ENCODE measurements at places on chromosomes 6 and 20.
A peak's percentile ranks its signal among the peaks of the same experiment; 100 is the strongest.

GRCh38 chr20:20427227-20427864 is 59.4 kb downstream of the INSM1 start:
- no peak for DNase-seq

DNA sequence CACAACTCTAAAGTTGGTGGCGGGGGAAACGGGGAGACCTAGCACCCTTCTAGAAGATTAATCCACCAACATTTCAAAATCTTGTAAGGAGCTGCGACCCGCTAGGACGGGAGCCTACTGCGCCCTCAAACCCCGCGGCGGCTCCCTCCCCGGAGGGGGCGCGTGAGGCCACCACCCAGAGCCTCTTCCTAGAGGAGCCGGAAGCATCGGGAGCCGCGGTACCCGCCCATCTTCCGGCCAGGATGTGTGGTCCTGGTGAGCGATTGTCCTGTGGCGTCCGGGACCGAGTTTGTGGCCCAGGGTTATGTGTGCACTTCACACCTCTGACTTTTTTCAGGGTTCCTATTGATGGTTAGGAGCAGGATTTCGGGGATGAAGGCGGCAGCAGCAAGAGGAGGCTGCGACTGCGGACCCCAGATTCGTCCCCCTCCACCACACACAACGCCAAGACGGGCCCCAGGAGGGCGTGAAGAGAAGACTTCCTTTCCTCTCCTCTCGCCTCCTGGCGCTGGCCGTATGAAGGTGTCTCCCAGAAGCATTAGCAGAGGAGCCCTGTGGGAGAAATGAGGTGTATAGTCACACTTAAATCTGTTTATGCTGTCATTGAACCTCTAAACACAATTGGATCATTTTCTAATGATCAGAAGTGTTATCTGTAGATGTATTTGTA is 10.7 kb downstream of the ZNF165 start:
- DNase-seq: no peak

- DNase-seq: no peak
Measured at GRCh38 chr20:61311656-61312387, 59.8 kb downstream of the CDH4 start.

GRCh38 chr20:48846516-48847492 is 19.0 kb upstream of the PREX1 start:
- DNase-seq: no peak

- no peak for DNase-seq
Measured at GRCh38 chr6:127299522-127300240, 33.0 kb downstream of the RNF146 start.

- DNase-seq: no peak
Measured at GRCh38 chr6:7939184-7939863, 28.7 kb upstream of the TXNDC5 start.

GRCh38 chr20:44750081-44750805 is 4.6 kb downstream of the KCNK15 start:
- DNase-seq: no peak

DNA sequence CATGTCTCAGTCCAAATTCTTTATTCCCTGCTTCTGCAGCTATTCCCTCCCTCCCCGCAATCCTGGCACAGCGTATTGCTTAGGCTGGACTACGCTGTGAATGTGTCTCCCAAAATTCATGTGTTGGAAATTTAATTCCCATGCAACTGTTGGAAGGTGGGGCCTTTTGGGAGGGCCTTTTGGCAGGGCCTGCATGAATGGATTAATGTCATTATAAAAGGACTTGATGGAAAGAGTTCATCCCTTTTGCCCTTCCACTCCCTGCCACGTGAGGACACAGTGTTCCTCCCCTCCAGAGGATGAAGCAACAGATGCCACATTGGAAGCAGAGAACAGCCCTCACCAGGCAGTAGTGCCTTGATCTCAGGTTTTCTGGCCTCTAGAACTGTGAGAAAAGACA is 20.4 kb upstream of the NOTCH4 start:
- no peak for DNase-seq

GRCh38 chr6:160297310-160297709 is 38.7 kb upstream of the SLC22A2 start:
- DNase-seq: no peak

- no peak for DNase-seq
Measured at GRCh38 chr6:1296542-1296941, 15.4 kb upstream of the FOXQ1 start.

GRCh38 chr6:142413111-142413510 is 111.3 kb downstream of the ADGRG6 start:
- DNase-seq: no peak

- DNase-seq: no peak
Measured at GRCh38 chr20:55830121-55830827, 175.0 kb downstream of the CBLN4 start.

DNA sequence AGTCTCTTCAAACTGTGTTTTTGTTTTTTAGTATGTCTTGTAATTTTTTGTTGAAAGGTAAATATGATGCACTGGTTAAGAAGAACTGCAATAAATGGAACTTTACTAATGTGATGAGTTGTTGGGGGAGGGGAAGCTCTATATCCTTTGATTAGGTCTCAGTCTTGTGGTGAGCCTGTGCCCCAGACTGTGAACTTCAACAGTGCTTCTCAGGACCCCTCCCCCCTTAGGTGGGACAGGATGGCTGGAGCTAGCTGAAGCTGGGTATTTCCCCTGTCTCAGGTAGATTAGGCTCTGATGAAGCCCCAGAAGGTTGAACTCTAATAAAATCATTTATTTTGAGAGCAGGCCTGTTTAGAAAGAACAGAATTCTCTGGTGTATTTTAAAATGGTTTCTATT is 31.4 kb upstream of the TASP1 start:
- DNase-seq: no peak

- peak; percentile 32 for DNase-seq
Measured at GRCh38 chr6:15628499-15629131, 34.2 kb downstream of the DTNBP1 start.

DNA sequence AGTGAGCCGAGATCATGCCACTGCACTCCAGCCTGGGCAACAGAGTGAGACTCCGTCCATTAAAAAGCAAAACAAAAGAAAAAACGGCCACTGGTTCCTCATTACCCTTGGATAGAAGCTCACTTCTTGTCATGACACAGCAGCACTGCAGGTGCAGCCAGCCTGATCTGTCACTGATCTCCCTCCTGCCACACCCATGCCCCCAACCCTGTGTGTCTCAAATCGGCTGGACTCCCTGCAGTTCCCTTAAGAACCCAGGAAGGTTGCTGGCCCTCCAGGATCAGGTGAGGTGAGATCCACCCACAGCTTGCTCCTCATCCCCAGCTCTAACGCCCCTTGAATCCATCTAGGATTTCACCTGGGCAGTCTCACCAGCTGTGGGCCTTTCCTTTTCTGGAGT is 26.3 kb upstream of the NNAT start:
- no peak for DNase-seq

DNA sequence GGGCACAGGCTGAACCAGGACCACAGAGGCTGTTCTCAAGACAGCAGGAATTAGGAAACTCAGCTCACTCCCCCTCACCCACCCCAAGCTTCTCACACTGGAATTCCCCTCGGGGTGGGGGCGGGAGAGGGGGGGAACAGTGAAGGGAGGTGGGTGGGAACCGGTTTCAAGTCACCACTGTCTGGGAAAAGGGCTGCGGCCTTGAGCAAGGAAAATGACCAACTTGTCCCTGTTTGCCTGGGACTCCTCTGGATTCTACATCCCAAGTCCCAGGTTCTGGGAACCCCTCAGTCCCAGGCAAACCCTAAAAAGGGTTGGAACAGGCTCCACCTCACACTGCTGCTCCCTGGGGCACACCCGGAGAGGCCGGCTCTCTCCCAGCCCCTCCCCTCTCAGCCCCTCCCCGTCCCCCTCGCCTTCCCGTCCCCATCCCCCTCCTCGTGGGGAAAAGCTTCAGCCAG is 230.7 kb downstream of the TFAP2C start:
- no peak for DNase-seq

DNA sequence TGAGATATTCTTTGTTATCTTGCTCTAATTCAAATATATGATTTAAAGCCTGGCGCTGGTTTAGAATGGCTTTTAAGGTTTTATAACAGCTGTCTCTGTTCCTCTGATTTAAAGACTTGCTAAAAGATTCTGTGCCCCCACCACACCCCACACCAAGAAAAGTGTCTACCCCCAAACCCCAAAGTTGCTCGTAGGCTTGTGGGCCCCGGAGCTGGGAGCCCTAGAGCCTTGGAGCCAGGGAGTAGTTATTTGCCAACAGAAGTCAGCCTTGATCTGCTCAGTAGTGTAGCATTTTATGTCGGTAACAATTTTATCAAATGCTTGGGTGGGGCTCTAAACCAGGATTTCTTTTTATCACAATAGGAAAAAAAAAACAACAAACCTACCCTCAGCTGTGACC is 105.2 kb upstream of the TRAF3IP2 start:
- no peak for DNase-seq

- no peak for DNase-seq
Measured at GRCh38 chr20:20699144-20699543, 13.3 kb downstream of the RALGAPA2 start.

DNA sequence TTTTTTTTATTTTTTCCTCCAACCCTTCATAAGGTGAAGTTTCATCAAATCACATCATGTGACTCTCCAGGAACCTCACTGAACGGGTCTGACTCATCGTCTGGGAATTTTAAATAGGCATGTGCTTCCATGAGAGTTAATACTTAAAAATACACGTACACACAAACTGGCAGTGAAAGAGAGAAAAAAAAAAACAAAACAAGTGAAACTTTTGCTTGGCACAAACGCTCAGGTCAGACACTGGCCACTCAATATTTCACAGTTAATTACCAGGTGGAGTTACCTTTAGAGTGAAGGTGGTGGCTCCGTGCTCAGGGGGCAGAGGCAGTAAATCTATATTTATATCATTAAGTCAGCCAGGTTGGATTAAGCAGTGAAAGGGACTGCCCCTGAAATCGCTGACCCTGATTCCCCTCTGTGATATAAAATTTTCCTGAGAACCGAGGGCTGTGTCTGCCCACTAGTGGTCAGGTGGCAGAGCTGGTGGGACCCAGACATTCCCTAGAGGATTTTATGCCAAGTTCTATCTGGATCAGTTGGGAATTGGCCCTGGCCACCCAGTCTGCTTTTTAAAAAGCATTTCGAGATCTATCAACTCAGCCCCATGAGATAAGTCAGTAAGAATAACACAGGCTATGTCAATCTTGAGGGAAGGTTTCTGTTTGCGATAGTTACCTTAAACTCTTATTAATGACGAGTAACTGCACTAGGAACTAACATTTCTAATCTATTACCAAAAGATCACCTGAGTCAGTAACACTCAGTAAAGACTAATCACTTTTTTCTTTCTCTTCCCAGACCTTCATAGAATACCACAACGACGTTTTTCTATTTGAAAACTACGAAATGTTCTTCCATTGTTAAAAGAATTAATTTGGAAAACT is 259.1 kb downstream of the HDGFL1 start:
- peak; percentile 80 for DNase-seq

GRCh38 chr6:33620856-33621710 is at the start of gene ITPR3:
Gene ITPR3, plus strand, starts transcription at chr6:33621322. Its CDS starts 281 bp downstream, at chr6:33621603.
- no peak for DNase-seq

- no peak for DNase-seq
Measured at GRCh38 chr6:169008641-169009257, 244.9 kb downstream of the THBS2 start.

DNA sequence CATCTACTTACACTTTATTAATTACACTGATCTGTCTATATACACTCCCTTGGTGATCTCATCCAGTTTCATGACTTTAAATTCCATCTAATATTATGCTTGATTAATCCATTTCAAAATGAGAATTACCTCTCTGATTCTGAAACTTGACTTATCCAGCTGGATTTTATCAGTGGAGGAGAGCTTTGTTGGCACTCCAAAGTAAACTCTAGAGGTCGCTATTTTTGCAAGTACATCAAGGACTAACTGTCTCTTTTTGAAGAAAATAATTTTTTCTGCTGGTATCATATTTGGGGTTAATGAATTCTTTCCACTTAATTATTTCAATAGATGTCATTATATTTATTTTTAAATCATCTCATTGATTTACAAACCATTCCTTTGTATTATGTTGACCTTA is 630.3 kb upstream of the MAN1A1 start:
- DNase-seq: no peak

- no peak for DNase-seq
Measured at GRCh38 chr20:60085551-60086132, 127.4 kb downstream of the CDH26 start.

- no peak for DNase-seq
Measured at GRCh38 chr6:2314641-2315040, 69.2 kb upstream of the GMDS start.

DNA sequence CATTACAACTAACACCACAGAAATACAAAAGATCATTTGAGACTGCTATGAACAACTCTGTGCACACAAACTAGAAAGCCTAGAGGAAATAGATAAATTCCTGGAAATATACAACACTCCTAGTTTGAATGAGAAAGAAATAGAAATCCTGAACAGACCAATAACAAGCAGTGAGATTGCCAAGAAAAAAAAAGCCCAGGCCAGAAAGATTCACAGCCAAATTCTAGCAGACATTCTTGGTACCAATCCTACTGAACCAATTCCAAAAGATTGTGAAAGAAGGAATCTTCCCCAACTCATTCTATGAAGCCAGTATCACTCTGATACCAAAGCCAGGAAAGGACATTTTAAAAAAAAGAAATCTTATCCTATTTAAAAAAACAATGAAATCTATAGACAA is 7.0 kb upstream of the CDK19 start:
- DNase-seq: peak; percentile 55

GRCh38 chr6:20319520-20320357 is 81.9 kb upstream of the E2F3 start:
- DNase-seq: no peak

- no peak for DNase-seq
Measured at GRCh38 chr20:36384022-36384619, 78.0 kb downstream of the DLGAP4 start.

DNA sequence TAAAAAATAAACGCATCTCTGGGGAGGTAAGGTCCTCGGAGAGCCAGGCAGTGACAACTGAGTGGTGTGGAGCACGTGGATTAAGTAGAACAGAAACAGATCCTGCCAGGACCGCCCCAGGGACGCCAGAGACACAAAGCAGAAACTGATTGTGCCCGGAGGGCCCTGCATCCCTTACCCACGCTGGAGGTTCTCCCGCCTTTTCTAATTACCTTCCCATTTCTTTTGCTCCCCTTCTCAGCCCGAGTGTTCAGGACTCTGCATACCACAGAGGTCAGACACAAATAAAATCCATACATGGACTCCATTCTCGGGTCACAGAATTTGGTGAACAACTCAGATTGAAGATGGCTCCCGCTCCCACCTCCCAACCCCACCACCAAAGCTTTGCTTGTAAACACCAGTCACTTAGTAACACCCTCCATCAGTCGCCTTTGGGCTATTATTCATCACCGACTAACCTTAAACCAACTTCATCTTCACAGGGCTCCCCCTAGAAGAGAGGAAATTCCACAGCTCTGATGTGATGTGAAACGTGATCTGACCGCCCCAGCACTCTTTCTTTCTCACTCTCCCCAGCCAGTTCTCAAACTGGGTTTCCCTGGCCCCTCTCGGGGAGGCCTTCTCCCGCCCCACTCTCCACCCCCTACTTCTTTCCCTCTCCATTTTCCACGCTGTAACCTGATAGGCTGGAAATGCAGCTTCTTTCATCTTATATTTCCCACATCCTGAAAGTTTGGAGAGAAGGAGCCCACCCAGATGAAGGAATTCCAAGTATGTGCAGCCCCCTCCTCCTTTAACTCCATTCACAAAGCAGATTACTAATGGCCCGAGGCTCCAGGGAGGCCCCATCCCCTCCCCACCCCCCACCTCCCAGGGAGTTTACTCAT is 32.5 kb upstream of the PIM1 start:
- peak; percentile 98 for DNase-seq

Measured in GM04504 (cell line).